ENCODE measurements at places on chromosomes 6 and 20. TPM values are rescaled to one million over a fixed set of nuclear protein-coding genes. Genes with fewer than 3 reads are reported as not detected.
A peak's percentile ranks its signal among the peaks of the same experiment; 100 is the strongest.

DNA sequence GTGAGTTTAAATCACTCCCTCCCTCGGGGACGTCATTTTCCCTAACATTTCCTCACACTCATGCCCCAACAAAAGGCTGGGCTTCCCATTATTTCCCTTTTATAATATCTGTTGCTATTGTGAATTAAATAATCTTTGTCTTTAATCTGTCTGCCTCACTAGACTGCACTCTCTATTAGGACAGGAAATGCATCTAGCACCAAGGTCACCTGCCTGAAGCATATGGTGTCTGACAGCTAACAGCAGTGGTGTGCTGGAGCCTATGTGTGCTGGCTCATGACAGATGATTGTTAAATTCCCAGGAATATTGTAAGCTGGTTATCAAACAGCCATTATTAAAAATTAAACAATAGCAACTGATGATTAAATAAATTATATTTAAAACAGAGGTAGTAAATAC lies 237.0 kb upstream of the CEP162 start:
- DNase-seq, result no peak

The BTN1A1 gene
- polyA plus RNA-seq, result 0.36 TPM

DNA sequence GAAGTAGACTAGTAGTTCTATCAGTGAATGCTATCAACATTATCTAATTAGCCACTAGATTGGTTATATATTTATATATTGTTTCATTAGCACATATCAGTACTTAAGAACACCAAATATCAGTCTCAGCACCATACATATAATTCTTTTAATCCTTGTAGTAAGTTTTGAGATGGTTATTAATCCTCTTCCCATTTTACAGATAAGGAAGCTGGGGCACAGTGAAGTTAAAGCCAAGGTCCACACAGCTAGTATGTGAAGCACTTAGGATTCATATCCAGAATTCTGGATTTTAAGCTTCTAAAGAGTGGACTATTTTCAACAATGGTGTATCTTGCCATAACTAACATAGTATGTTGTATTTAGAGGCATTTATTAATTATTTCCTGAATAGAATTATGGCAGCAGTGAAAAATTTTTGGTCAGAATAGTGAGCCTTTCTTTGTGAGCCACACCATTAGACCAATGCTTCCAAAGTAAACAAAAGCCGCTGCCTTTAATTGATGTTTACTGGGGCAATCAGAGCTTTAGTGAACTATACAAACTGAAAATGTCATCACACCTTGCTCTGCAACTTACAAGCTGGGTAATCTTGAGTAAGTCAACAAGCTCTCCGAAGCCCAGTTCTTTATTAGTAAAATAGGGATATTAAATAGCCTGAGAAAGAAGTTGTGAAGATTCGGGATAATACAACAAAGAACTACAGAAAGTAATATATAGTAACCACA lies 41.9 kb upstream of the HBS1L start:
- no peak for DNase-seq

GRCh38 chr6:147479857-147480256 lies 28.6 kb upstream of the SAMD5 start:
- DNase-seq, result no peak

DNA sequence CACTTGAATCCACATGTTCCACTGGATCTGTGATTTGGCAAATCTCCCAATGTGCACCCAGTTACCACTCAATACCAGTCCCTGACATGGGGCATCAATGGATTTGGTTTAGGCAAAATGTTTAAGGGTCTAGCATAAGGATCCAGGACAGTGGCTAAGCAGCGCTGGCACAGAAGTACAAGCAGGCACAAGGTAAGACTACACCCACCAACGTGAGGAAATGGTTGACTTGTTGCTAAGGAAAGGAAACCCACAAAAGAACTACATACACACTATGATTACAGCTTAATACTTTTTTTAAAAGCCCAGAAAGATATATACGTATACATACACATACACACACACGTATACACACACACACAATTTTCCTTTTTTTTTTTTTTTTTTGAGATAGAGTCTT lies 79.0 kb downstream of the DNAAF9 start:
- DNase-seq, result no peak

GRCh38 chr20:16729080-16729479 lies 746 bp upstream of the SNRPB2 start:
- DNase-seq, result no peak

GRCh38 chr6:81682235-81682795 lies 70.2 kb downstream of the TENT5A start:
- no peak for DNase-seq

The CLIC5 gene
- 1.1 TPM for polyA plus RNA-seq

GRCh38 chr6:146895772-146896061 lies 296.9 kb downstream of the ADGB start:
- no peak for DNase-seq

- no peak for DNase-seq
Measured at GRCh38 chr20:56755201-56755600, 126.1 kb downstream of the TFAP2C start.

- peak; percentile 4 for DNase-seq
Measured at GRCh38 chr6:128310451-128310850, 209.9 kb downstream of the PTPRK start.

DNA sequence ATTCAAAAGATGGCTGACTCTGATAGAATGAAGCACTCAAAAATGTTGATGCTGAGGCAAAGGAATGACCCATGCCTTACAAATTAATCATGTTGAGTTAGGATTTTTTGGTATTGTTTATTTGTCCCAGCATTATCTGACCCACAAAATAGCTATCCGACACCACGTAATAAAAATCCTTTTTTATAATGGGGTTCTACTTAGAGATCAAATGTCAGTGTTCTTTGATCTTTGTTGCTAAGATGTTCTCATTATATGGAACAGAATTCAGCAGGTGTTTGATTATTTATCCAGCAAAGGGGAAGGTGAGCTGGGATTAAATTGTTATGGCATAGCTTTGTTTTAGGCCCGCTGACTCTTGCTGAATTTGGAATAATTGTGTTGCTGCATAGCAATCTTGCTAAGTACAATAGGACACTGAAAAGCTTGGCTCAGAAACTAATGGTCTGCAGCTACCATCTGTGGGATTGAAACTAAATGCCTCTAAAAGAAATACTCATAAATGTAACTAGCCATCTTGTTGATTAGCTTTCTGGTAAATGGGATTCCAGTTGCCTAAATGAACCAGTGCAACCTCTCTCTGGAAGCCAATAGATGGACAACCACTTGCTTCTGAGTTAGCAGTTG lies 180.2 kb upstream of the HDAC2 start:
- DNase-seq, result no peak

The GRM4 gene
- polyA plus RNA-seq, result 0.92 TPM

- DNase-seq, result no peak
Measured at GRCh38 chr6:159934181-159934580, 34.7 kb upstream of the IGF2R start.

DNA sequence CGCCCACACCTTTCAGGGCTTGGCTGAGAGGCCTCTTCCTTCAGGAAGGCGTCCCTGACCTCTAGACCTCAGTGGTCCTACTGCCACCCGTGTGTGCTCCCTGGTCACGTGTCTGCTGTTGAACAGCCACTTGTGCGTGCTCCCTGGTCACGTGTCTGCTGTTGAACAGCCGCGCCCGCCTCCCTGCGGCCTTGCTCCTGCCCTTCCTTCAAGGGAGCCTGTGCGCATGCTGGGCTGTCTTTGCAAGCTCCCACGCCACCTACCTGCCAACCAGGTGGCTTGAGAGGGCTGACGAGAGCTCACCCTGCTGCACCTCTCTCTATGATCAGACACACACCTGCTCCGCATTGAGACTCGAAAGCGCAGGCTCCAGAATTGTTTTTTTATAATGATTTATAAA lies 179.3 kb downstream of the BMP7 start:
- no peak for DNase-seq

DNA sequence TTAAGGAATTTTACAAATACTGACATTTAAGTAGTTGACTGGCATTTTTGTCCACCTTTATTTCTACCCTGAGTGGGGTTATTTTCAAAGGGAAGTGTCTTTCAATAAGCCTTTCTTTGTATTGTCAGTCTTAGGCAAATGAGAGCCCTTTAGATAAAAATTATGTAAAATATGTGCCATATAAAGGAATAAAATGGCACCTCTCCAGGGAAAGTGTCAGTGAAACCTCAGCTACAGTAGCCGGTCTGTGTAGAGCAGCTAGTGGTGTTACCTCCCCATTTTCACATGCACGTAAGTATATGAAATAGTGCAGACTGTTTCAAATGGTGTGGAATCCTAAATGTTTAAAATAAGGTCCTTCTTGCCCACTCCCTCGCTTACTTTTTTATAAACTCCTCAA lies 5.0 kb downstream of the FAM217B start:
- no peak for DNase-seq

The SMLR1 gene
- not detected for polyA plus RNA-seq

DNA sequence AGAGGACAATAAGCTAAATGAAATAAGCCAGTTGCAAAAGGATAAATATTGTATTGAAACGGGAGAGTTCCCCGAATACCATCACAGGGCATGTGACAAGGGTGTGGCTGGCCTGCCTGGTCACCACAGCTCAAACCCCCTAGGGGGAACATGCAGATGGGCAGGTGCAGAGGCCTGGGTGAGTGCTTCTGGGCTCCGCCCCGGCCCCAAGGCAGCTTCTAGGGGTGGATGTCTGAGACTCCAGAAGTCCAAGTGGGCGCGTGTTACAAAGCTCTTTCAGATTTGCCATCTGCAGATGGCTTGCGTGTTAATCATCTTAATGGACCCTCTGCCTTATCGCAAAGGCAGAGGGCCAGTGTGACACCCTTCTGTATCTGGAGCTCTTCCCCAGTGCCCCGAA lies 559.2 kb upstream of the IMPG1 start:
- no peak for DNase-seq

DNA sequence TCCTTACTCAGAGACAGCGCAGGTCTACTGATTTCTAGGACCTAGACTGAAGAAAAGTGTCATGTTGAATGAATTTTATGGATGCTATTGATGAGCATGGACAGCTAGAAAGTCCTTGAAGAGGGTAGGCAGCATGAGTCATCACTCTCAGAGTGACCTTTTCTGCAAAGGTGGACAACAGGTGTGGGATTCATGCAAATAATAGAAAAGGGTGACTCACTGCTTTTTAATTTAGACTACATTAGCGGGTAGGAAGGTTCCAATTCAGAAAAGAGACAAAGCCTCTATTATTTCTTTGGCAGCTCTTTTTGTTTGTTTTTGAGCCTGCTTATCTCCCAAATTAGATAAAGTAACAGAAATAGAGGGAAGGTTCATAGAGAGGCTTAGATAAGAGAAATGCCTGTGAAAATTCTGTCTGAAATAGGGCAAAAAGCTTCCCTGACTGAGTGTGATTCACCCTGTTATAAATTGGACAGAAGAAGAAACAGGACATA lies 191.4 kb downstream of the TENT5A start:
- no peak for DNase-seq

- peak; percentile 50 for DNase-seq
Measured at GRCh38 chr6:16129623-16130401, 926 bp downstream of the MYLIP start.
